ENCODE measurements at places on chromosomes 13 and 19.

DNA sequence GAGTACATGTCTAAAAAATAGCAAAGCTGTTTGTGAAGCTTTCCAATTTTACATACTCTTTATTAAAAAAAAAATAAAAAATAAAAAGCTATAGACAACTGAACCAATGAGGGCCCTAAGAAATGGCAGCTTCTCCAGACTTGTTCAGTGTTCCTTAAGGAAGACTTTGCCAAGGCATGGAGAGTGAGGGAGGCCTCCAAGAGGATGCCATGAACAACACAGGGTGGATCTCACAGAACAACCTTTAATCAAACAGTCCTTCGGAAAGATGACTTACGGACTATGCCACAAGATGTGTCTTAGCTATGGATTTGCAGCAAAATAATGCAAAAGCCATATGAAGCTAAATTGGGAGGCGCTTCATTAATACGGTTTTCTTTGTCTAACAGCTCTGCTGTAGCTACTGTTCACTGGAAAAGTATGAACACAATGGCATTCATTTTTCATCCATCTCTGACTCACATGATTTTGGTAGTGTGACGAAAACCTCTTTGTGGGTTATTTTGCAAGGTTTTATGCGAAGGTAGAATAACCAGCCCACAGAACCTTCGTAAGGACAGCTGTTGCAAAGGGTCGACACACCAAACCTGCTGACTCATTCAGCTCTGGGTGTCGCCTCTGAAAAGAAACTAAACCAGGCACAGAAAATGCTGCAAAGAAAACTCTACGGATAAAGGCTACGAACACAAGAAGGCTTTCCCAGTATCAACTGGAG lies 27.7 kb downstream of the EFNB2 start:
- DNase-seq: peak; percentile 98

GRCh38 chr19:12364391-12365235 lies 870 bp downstream of the ZNF442 start:
- peak; percentile 10 for DNase-seq

DNA sequence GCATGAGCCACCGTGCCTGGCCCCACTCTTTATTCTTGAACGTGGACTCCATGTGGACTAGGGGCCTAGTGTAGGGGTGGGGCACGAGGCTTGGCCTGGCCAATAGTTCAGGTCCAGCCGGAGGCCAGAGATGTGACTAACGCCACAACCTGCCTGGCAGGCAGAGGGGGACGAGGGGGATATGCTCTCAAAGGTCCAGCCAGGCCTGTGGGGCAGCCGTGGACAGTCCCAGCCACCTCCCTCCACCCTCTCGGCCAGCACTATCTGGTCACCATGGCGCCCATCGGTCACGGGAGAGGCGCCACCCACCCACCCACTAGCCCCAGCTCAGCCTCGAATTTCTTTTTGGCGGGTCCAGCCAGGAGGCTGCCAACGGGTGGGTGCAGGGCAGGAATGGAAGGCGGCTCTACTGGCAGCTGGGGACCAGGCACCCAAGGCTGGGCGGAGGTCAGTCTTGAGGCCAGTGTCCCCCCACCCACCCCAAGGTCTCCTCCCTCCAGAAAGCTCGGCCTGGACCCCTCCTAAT lies 2.2 kb upstream of the CERS1 start:
- no peak for DNase-seq

GRCh38 chr13:93420887-93421286 lies 194.3 kb downstream of the GPC6 start:
- DNase-seq: no peak

DNA sequence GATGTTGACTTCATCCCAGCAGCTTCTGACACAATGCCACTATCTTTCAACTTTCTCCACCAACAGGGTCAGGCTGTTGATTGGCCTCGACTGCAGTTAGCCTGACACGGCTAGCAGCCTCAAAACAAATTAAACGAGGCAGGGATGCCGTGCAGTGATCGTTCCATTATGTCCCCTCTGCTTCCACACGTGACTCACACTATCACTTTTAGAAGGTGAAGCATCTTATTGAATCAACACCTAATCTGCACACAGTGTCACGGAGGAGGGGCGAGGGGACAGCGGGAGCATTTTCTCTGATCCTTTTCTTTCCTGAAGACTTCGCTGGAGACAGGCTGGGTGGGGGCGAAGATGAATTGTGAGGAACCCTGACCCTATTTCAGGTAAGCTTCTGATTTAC lies 241.9 kb upstream of the ZNF507 start:
- no peak for DNase-seq

- no peak for DNase-seq
Measured at GRCh38 chr19:19562665-19563347, 24.7 kb downstream of the CILP2 start.

GRCh38 chr13:35887115-35887666 lies 244.0 kb downstream of the DCLK1 start:
- DNase-seq: no peak

DNA sequence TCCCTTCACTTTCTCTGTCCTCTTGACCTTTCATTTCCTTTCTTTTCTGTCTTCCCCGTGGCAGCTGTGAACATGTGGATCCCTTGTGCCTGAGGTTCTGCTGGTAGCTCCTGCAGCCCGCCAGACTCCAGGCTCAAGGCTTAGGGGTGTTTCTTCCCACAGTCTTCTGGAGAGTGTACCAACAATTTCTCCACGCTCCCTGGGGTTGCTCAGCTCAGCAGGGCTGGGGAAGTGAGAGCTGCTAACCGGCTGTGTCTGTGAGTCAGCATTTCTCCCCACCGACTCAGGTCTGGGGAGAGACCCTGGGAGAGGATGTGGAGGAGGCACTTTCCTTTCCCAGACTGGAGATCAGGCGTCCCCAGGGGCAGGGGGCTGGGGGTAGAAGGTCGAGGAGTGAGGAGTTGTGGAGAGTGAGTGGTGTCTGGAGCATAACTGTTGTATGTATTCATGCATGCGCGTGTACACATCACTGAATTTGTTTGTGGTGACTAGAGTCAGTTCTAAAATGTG lies 193.6 kb downstream of the KCNRG start:
- peak; percentile 90 for DNase-seq

DNA sequence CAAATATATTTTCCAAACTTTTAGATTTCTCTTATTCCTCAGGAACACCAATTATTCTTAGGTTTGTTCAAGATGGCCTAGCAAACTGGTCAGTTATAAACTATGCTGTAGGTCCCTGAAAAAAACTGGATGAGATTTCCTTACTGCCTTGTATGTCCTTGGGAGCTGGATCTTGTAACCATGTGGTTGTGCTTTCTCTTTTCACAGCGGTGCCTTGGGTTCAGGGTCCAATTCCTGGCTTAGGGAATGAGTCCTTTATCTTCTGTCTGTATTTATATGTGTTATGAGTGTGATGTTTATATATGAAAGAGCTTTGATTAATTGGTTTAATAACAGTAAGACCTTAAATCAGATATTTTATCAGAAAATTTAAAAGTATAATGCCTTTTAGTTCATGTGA lies 23.5 kb upstream of the GRTP1 start:
- DNase-seq: no peak

Measured in fibroblast of lung (primary cell).